Fibroblast of lung (primary cell): ENCODE measurements at places on chromosomes 3 and 15. TPM values are rescaled to one million over a fixed set of nuclear protein-coding genes. Genes with fewer than 3 reads are reported as not detected.

GRCh38 chr3:53645754-53646153 is 151.3 kb downstream of the CACNA1D start:
- DNase-seq = no peak

DNA sequence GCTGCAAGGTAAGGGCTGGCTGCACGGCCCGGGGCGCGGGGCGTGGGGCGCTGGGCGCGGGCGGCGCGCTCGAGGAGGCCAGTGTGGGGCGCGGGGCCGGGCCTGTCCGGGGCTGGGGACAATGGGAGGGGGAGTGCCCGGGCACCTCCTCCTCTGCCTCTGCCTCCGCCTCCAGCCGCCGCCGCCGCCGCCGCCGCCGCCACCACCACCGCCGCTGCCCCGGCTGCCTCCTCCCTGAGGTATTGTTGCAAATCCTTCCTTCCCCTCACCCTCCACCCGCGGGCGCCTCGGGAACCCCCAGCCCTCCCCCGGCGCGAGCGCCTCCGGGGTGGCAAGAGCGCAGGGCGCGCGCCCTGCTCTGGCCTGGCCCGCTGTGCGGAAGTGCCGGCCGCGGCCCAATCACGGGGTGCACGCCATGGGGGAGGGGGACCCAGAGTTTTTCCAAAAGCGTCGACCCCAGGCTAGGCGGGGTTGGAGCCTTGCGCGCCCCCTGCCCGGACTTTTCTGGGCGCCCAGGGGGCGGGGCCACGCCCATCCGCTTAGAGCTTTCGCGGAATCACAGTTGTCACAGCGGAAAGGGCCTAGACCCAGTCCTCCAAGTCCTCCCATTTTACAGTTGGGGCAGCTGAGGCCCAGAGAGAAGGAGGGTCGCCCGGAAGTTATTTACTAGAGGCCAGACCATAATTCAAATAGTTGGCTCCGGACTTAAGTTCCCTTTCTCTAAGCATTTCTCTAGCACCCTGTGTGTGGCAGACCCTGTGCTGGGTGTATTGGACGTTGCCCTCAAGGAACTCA is at the start of gene LPP:
LPP (plus strand) TSS at position 144 of the 795 bp plus-strand sequence. CDS start 251,964 bp downstream, outside the sequence.
- DNase-seq = peak; percentile 69

DNA sequence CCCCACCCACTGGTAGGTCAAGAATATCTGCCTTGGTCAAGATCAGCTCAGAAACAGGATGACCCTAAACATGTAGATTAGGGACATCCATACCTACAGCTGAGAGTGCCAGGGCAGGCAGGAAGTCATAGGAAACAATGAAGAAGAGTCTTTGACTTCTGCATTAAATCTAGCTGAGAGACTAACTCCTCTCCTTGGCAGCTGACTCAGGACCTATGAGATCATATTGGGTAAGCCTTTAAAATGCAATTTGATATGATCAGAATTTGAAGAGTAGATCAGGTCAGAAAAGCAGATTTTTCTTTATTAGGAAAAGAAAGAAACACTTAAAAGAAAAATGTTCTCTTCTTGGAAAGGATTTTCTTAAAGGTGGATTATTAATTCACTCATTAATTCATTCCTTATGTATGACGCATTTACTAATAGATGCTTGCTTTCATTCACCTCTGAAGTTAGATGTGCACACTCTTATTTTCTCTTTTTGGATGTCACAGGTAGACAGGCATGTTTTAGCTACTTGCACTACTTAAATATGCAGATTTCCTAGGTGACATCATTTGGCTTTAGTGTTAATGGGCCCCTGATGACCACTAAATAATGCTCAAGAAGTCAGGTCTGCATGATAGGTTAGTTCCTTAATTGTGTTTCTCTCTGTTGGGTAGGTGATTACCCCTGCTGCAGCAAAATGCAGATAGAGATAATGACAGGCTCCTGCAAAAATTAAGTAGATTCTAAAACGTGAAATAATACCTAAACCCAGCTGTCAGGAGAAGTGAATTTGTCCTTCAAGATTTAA is 35.7 kb upstream of the GSK3B start:
- peak; percentile 13 for DNase-seq

- peak; percentile 96 for DNase-seq
Measured at GRCh38 chr3:64291345-64291744, 66.1 kb upstream of the PRICKLE2 start.

ZMYND10 gene
- total RNA-seq = 0.26 and 0.83 TPM in 2 replicates

DNA sequence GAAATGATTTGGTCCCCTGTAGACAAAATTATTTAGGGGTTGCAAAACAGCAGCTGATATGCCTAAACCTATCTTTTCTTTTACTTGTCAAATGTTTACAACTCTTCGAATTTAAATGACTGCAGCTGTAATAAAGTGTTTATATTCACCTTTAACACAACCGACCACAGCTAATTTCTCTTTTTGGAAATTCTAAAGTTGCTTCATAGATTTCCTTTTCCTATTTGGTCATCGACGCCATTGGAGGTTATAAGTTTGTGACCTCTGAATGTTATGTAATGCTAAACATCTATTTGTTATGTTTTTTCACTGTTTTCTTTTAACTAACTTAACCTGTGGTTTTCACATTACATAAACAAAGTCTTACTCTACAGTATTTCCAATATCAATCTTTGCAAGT is 1094.9 kb upstream of the EPHA6 start:
- DNase-seq = no peak

SLC4A7 gene
- total RNA-seq = 176 and 214 TPM in 2 replicates

DNA sequence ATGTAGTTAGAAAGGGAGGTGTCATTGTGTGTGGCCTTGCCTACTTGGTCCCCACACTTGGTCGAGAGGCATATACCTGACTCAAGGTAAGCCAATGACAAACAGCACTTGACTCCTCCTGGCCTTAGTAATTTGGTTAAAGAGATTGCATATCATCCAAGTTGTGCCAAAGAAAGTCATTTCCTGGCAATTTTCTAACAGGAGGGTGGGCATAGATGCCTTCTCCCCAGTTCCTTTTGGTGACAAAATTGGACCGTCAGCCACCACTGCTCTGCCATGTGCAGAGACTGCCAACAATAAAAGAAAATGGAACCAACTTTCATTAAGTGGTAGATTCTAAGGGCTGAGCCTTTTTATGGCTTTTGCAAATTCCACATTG is 7.9 kb upstream of the LEKR1 start:
- DNase-seq = no peak

TFG gene
- total RNA-seq = 52.6 and 60.6 TPM in 2 replicates

- peak; percentile 60 for DNase-seq
Measured at GRCh38 chr3:173584838-173585831, 187.6 kb downstream of the NLGN1 start.

HDC gene
- total RNA-seq = not detected in 2 replicates

- no peak for DNase-seq
Measured at GRCh38 chr15:67560320-67560719, 17.8 kb downstream of the MAP2K5 start.

DNA sequence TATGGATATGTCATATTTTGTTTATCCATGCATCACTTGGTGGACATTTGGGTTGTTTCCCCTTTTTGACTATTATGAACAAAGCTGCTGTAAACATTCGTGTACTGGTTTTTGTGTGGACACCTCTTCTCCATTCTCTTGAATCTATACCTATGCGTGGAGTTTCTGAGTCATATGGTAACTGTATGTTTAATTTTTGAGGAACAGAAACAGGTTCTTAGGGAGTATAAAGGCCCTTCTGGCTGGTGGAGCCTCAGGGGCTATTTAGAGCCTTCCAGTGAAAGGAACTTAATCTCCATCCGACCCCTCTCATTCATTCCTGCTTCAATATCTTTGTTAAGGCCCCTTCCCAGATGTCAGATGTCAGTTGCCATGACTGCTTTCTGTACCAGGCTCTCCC is 14.1 kb upstream of the CTXND1 start:
- DNase-seq = no peak

GRCh38 chr15:60660290-60661051 is 181.5 kb upstream of the ICE2 start:
- DNase-seq = peak; percentile 73

UCN2 gene
- 0.26 and 0.66 TPM in 2 replicates for total RNA-seq

TM4SF18 gene
- total RNA-seq = not detected in 2 replicates

GRCh38 chr15:56794553-56795329 is 61.4 kb upstream of the ZNF280D start:
- DNase-seq = peak; percentile 54

AADACL2 gene
- under 0.01 TPM in 1 of 2 replicates, not detected in the other for total RNA-seq

GOLGA8S gene
- under 0.01 TPM in 1 of 2 replicates, not detected in the other for total RNA-seq

GRCh38 chr3:41324156-41324475 is 124.8 kb downstream of the CTNNB1 start:
- DNase-seq = no peak

DNA sequence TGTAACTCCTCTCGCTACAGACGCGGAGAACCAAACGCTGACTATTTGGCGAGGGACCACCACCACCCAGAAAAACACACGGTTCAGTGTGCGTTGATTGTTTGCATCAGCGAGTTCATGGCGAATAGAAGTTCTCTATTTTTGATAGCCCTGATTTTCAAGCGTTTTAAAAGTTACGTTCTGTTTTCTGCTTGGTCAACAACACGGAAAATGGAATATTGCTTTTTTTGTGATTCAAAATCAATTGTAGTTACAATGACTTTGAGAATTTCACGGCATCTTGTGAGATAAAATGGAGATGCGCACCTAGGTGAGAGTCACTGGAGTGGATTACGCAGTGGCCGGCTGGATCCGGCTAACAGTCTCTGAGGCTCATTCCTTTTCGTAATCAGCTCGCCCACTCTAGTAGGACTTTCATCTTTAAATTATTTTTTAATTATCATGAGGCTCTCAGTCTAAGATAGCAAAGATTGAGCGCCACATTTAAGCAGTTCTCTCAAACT is 54.8 kb downstream of the CCDC54 start:
- DNase-seq = peak; percentile 29

DNA sequence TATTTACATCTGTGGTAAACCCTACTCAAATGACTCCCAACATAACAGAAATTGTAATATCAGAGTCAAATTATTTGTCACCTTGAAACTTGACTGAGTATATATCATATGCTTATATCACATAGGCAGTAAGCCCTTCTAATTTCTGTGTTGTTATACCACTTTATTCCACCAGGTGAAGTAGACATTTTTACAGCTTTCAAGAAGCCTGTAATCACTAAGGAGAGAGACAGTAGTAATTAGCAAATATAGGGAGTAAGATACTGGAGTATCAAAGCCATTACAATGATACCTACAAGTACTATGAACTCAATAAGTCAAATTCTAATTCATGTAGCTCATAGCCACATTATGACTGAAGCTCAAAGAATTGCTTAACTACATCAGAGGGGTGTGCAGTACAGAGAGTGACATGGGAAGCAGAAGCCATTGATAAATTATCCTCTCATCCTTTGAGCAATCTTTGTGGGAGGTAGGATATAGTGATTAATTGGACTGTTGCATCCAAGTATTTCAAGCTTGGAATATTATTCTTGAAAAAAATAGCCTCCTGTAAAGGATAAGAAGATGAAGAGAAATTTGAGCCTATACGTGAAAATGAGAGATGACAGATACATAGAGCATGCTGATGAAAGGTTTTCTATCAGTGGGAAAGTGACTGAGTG is 1005.9 kb downstream of the ZPLD1 start:
- peak; percentile 5 for DNase-seq

DNA sequence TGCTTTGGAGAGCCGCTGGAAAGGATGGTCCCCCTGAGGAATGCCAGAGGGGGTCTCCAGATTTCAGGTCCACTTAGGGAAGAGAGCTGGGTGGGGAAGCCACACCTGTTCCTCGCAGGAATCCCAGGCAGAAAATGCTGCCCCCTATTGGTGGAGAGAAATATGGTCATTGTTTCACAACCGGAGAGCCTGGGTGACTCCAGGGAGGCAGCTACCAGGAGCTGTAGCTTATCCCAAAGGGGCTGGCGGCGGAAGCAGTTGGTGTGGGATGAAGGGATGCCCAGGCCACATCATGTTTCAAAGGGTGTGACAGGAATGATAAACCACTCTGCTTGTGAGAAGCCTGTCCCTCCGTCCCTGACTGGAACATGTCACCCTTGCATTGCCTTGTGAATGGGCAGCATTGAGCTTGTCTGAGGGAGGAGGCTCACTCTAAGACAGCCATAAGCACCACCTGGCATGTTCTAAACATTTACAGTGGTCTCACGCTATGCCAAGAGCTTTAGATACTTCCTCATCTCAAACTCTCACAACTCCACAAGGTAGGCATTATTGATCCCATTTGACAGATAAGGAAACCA is 34.5 kb downstream of the POMGNT2 start:
- no peak for DNase-seq

DNA sequence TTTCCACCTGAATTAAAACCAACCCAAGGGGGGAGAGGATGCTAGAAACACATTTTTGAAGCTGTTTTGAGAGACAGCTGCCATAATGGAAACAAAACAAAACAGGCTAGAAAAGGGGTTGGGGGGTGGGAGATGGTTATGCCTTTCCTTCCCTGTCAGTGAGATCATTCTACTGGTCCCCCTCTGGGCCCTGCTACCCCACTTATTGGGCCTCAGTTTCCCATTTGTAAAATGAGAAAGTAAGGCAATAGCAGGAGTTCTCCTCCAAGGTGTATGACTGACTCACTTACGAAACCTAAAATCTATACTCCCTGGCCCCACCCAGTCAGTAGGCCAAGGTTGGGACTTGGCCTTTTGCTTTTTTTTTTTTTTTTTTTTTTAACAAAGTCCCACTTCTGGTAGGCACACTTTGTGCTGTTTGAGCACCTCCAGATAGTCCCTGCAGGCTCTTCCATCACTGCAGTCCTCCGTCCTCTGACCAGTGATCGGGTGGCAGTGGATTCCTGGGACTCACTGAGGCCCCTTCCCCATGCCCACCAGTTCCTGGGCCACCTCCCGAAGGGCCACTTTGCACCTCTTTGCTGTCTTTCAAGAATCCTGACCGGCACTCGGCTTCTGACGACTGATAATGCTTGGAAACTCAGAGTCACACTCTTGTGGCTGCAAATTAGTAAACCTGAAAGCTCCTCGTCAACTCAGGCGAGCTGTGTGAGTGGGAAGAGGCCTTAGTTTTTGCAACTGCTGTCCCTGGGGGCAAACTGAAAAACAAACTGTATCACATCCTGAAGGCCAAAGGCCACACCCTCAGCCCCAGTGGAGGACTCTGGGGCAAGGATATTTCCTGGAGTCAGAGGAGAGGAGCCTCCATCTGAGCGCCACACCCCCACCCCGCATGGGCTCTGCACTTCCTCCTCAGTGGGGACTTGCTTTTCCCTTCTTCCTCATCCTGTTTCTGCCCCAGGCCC is 6.7 kb upstream of the PSTPIP1 start:
- no peak for DNase-seq

DNA sequence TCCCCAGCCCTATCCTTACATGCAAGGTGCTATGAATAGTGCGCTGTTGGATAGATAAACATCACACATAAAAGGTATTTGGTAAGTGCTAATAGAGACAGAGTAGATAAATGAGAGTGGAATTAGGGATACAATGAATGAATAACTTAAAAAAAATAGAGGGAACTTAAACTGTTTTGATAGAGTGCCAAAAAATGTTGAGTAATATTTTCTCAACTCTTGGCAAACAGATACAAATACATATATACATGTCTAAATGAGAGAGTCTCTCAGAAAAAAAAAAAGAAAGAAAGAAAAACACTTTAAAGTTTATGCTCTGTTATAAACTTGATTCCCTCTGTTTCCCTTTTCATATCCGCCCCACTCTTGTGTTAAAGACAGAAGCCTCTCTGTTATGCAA is 667.4 kb downstream of the ROBO2 start:
- peak; percentile 64 for DNase-seq
